Hematopoietic multipotent progenitor cell treated with erythropoietin and hydrocortisone succinate and interleukin-3 and kit ligand, for 6 days (in vitro differentiated cells): ENCODE measurements at places on chromosomes 12 and 14.

- DNase-seq, result no peak
These were observed 47.6 kb downstream of the PRICKLE1 start for GRCh38 chr12:42541965-42542364.

DNA sequence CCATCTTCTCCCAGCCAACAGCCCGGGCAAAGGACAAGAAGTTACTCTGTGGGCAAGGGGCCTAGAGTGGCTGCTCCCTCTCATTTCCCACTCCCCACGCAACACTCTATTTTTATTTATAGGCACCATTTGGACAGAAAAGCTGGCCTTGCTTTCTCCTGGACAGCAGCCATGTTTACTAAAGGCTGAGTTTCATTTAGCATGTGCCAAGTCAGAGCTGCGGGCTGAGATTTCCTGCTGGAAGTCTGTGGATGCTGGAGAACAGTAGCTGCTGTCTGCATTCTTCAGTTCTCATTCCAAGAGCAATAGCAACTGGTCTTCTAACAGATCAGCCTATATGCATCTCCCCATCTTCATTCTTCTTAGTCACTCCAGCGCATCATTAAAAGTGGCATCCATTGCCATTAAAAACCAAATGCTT, 8.3 kb downstream of the COL2A1 start:
- no peak for DNase-seq

DNA sequence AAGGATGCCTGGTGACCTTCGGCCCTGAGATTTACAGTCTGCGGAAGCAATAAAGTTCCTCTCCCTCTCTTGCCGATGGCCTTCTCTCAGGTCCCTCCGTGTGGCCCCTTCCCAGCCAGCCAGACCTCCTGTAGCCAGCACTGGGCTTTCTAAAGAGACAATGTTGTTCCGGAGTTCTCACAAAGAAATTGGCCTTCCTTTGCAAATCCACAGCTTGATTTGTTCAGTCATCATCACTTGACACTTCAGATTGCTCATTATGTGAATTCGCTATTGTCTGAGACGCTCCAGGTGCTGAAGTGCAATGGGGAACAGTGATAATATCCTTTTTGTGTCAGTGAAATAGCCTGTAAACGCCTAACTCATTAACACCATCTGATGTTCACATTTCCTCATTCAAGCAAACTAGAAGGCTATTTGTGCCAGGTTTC, 43.7 kb upstream of the GPHB5 start:
- DNase-seq, result no peak

GRCh38 chr12:105020241-105020962, 34.3 kb downstream of the NOPCHAP1 start:
- no peak for DNase-seq

DNA sequence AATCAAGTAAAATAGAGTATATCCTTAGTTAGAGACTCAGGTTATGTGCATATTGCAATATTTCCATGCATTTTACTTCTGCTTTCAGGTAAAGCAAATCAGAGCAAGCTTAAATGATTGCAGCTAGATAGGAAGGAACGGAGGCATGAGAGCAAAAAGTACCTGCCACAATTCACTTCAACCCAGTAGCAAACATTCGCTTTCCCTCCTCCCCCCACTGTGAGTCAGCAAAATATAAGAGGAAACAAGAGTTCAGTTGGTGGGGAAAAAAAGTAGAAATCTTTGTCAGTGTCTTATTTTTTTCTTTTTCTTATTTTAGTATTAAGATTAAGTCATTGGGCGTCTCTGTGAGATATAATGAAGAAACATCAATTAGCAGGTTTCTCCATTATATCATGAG, 475.4 kb downstream of the NPAS3 start:
- DNase-seq, result peak; percentile 65

GRCh38 chr12:16599081-16599480, 6.9 kb downstream of the LMO3 start:
- DNase-seq, result no peak

DNA sequence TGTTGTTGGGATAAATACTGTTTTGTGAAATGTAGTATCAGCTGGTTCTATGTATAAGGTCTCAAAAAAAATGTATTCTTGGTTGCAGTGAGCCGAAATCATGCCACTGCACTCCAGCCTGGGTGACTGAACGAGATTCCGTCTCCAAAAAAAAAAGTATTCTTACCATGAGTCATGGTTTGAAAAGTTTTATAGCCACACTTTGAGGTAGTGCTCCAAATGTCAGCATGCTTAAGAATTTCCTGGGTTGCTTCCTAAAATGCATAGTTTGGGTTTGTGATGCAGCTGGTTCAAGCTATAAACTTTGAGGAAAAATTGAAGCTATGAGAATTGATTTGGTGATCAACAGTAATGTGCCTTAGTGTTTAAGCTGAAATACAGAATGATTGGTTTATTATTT, 48.0 kb downstream of the ETNK1 start:
- DNase-seq, result no peak
